ENCODE measurements at places on chromosomes 1 and 21.

GRCh38 chr1:243628476-243628907 lies 221.6 kb downstream of the AKT3 start:
- DNase-seq = no peak

DNA sequence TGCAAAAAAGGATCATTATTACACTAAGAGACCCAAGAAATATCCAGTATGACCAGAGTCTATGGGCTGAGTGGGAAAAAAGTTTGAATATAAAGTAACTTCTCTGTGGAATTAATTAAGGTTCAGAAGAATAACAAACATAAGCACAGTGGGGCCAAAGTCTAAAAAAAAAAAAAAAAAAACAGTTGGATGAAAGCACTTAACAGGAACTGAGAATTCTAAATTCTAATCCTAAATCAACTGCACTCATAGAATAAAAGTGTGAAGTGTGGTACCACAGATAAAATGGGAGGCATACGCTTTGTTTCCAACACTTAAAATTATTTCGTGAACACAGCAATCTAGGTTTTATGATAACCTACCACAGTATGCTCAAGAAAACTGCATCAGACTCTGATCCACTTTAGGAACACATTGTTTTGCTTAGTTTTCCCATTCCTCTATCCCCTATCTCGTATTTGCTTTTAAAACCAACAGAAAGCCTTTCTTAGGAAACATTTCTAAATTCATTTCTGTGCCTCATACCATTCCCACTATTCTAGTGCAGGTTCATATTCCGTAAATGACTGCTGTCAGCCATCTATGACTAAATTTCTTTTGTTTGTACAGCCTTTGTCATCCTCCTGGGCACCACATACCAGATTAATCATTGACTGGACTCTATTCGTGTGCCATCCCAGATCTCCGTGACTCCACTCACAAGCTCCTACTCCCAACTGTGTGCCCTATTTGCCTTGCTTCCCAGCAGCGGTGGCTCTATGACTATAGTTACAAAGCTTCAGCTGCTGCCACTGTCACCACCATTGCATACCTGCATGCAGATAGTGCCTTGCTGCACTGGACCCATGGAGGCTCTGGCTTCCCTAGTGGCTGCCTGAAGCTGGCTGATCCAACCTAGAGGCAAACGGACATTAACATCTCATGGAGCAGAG lies 24.9 kb downstream of the CHML start:
- no peak for DNase-seq

GRCh38 chr1:208818770-208819445 lies 574.7 kb upstream of the PLXNA2 start:
- no peak for DNase-seq

DNA sequence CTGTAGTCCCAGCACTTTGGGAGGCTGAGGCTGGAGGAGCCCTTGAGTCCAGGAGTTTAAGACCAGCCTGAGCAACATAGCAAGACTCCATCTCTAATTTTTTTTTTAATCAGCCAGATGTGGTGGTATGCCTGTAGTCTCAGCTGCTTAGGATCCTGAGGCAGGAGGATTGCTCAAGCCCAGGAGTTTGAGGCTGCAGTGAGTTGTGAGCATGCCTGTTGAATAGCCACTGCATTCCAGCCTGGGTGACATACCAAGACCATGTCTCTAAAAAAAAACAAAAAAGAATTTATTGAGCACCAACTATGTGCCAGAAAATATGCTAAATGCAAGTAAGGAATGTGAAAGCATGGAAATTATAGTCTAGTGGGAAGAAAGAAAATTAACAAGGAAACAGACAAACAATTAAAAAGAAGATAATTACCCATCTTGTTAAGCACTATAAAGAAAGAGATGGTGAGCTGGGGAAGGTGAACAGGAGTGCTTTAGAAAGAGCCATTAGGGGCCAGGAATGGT lies 104.0 kb upstream of the ZNF678 start:
- no peak for DNase-seq
